NCI-H1930 (cell line): ENCODE measurements at places on chromosomes 11 and 22.

DNA sequence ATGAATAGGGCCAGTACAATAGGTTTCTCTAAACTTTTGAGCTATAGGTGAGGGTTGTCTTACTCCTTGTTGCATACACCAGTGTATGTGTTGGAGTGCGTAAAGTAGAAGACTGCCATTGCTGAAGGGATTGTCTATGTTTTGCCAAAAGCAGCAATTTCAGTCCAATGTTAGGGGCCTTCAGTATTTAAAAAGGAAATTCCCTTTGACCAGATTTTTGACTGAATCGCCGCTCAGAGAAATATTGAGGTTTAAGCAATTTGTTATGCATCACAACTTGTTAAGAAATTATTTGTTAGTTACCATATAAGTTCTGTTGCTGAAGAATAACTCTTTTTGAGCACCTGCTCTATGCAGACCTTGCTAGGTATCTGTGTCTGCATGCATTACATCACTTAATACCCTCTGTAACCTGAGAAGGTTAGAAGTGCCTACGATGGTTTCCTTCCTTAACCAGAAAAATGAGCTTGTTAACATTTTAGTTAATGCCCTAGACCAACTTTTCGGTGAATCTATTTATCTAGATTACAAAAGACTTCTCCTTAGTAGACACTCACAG lies 33.9 kb downstream of the MMP20 start:
- no peak for DNase-seq

GRCh38 chr11:125062218-125062930 lies 731 bp upstream of the SLC37A2 start:
- DNase-seq = no peak

DNA sequence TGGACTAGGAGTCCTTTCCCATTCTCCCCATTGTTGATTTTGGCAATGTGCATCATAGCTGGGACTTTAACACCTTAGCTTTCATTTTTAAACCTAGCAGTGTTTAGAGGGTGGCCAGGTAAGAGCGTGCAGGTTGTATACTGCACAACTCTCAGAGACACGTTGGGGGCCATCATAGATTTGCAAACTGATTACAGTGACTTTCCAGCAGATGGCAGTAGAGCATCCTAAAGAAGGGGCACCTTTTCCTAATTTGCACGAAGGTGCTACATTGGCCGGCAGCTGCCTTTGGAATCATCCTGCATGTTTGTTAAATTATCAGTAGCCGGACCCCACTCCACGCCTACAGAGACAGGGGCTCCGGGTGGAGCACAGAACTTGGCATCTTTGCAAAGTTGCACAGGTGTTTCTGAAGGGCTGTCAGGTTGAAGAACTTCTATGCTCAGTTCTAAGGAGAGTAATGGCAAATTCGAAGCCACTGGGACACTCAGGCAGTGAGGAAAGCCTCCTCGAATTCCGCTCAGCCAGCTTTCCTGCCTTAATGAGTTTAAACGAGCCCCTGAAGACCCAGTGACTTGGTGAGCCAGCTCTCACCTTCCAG lies 7.7 kb downstream of the LHFPL7 start:
- DNase-seq = peak; percentile 35

GRCh38 chr11:45485070-45485707 lies 180.2 kb downstream of the CHST1 start:
- no peak for DNase-seq

DNA sequence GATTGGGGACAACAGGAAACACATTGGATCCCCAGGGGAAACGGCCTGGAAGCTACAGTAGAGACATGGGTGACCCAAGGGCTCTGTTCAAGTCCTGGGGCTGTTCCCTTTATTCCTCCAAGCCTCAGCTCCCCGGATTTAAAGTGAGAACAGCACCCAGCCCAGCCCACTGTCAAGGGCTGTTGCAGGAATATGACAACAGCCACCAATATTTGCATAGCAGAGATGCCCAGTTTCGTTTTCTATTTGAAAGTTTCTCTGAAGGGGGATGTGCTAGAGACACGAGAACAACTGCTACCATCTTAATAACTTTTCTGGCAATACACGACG lies 81.1 kb upstream of the WNT7B start:
- DNase-seq = no peak

DNA sequence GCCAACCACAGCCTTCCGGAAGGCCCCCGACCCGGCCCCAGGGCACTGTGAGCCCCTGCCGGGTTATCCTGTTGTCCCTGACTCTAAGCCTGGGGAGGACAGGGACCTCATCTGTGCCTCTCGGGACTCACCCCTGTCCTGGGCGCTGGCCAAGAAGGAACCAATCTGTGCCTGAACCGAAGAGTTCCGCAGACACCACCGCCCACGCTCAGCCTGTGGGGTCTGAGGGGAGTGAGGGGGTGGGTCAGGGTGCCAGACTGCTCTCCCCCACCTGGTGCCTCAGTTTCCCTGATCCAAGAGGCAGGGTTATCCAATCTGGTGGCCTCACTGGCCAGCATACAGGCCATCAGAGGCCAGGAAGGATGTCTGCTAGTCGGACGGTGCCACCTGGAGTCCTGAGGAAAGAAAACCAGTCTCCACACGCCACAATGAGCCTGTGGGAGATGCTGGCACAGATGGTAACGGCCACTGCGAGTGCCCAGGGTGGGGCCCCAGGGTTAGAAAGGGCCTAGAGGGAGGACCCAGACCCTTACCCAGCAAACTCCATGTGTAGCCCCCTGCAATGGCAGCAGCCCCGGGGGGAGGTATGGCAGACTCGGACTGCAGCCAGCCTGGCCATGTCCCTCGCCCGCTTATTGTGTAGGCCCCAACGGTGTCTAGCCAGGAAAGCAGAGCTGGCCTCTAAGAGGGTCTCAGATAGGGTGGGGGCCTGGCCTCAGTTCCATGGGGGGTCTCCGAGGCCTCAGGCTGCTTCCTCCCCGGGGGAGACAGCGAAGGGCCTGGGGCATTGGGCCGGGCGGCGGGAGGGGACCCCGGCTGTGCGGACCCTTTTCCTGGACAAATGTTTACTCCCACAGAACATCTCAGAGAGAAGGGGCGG lies 827 bp upstream of the TNNT3 start:
- DNase-seq = no peak

DNA sequence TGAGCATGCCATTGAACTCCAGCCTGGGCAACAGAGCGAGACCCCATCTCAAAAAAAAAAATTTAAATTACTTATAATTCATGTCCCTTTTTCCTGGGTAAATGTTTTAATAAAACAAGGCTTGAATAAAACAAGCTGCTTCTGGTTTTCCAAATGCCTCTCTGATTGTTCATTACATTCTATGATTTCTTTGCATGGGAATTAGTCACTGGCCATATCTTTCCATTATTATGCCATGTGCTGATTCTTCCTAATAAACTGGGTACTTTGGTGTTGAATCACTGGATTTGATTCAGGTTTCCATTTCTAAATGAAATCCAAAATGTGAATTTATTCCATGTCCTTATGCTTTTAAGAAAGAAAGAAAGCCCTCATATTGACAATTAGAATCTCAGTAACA lies 42.6 kb downstream of the ZNF215 start:
- no peak for DNase-seq

DNA sequence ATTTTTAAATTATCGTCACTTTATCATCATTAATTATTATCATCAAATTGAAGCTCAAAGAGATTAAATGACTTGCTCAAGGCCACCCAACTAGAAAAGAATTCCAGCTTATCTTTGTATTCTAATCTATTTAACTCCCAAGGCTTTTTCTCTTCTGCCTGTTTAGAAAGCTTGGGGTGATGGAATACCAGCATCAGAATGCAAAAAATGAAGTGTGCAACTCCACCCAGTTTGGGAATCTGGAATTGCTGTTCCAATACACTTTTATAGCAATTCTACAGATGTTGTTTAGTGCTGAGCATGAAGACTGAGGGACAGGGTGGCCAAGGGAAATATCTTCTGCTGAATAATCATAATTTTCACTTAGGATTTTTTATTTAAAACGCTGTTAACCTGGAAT lies 97.2 kb upstream of the FIBIN start:
- no peak for DNase-seq

DNA sequence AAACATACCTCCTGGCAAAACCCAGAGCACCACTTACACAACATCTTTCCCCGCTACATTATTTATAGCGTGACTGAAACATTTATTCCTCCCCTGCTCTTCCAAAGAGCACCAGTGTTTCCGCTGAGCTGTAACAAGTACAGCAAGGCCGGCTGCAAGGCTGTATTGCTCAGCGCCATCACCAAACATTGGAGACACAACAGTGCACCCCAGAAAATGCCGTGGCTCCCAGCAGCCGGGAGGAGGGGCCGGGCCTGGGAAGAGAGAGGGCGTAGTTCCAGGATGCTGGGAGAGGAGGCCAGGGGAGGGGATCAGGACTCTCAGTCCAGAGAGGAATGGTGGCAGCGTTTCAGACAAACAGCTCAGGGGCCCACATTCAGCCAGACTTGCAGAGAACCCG lies 133.2 kb downstream of the DSCAML1 start:
- DNase-seq = no peak

DNA sequence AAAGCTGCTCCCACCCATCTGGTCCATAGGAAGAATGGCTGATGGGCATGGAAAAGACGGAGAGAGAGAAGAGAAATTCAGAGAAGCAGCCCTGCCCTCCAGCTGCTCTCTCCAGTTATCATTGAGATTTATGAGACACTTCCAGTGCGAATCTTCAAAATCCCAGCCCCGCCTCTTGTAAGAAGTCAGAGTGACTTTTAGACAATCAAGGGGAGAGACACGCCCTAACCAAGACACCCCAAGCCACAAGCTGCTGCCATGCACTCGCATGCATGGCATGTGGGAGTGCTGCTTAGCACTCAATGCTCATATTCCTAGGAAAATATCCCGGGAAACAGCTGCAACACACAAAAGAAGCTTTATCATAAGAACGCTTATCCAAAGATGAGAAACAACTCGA lies 110.6 kb upstream of the BID start:
- no peak for DNase-seq

DNA sequence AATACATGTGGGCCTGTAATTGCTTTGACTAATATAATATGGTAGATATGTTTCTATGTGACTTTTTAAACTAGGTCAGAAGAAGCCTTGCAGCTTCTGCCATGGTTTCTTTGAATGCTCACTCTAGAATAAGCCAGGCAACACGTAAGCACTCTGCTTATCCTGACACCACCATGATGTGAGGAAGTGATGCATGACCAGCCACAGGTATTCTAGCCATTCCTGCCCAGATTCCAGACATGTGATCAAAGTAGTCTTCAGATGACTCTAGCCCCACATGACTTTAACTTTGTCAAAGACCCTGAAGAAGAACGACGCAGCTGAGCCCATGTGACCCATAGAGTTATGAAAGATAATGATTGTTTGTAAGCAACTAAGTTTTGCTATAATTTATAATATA lies 276.1 kb upstream of the NCAM1 start:
- no peak for DNase-seq

DNA sequence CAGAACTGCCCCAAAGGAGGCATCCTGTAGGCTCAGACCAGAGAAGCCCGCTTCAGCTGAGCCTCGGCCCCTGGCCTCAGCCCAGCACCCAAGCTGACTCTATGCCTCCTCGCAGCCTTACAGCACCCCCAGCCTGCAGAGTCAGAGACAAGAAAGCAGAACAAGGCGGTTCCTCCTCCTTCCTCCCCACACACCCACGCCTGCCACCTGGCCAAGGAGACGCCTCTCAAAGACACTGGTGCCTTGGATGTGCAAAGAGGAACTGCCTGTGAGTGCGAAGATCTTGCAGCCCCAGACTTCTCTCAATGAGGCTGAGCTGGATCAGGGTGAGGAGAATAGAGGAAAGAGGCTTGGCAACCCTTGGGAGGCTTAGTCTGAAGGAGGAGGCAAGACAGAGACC lies 60.2 kb downstream of the PDE2A start:
- no peak for DNase-seq

DNA sequence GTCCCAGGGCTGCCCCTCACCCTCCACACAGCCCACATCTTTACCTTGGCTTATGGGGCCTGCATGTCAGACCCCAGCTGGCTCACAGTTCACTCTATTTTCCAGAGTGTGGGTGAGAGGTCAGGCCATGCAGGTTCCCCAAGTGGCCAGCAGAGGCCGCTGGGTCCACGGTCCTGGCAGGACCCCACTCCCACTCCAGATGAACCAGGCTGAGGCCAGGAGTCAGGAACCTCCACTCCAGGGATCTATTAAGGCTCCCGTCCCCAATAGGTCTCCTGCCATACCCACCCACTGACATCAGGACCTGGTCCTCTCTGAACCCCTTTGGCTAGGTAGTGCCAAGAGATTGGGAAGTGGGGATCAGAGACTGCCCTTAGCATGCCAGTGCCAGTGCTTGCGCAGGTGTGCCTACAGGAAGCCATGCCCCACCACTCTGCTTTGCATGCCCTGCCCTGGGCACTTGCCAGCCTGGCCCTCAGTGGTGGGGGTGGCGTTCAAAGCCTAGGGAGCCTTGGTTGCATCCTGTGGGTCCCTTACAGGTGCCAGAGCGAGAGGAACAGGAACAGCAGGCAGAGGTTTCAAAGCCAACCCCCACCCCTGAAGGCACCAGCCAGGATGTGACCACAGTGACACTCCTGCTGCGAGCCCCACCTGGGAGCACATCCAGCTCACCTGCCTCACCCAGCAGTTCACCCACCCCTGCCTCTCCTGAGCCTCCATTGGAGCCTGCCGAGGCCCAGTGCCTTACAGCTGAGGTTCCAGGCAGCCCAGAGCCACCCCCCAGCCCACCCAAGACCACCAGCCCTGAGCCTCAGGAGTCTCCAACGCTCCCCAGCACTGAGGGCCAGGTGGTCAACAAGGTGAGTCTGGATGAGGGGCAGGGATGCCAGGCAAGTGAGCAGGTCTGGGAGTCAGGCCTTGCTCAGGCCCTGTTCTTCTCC lies 8.3 kb downstream of the SMTN start:
- DNase-seq = no peak

GRCh38 chr11:57353446-57353845 lies 15.3 kb downstream of the P2RX3 start:
- DNase-seq = no peak

DNA sequence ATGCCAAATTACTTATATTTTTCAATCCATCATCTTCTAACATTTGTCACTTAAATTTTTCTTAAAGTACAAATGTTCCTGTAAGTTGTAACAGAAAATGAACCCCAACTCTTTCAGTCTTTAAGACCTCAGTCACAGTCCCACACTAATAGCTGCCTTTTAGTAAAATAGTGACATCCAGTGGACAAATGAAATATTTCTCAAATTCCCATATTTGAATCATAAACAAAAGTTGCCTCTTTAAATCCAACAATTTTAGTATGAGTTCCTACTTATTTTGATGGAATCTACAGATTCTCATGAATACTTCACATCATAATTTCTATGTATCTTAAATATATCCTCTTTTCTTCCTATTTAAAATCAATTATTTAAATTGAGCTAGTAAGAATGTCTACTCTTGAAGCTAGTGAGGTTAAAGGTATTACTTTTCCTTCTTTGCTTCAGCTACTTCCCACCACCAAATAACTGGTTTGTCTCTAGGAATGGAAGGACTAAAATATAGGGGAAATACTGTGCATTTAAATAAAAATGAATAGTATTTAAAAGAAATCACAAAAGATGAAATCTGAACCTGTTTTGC lies 9.2 kb downstream of the LIN7C start:
- no peak for DNase-seq

DNA sequence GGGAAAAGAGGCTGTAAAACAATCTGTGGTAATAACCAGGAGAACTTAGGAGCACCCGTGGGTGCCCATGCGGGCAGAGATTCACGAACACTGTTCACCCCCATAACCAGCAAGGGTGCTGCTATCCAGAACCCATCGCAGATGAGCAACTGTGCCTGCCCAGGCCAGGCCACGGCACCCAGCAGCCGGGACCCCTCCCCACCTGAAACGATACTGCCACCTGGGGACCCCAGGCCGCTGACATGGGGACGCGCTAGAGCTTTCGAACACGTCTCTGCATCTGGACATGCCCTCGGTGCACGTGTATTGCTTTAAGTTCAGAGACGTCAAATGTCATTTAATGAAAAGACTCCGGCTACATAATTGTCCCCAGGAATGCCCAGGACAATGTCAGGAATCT lies 14.3 kb upstream of the MUC2 start:
- DNase-seq = no peak
